Stimulated activated CD4-positive, alpha-beta T cell treated with anti-CD3 and anti-CD28 coated beads, Interleukin-1b, Interleukin-23, amount 100 ng/mL, for 24 hours (primary cell): ENCODE measurements at places on chromosomes 3 and 15.

DNA sequence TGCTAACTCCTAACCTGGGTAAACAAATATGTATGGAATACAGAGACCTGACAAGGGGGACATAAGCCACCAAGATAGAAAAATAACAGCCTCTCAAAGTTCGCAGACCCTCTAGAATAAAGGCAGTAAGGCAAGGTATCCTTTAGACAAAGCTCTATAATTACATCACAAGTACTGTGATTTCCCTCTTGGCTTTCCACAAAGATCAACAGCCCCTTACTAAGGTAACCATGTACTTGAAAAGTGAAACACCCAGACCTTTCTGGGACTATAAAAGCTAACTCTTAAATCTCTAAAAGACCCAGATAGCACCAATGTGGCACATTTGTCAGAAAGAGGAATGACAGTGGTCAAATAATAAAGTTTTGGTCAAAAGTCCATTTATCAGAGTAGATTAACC, 51.9 kb downstream of the TBL1XR1 start:
- no peak for DNase-seq

GRCh38 chr3:56593455-56594158, 36.6 kb downstream of the CCDC66 start:
- no peak for DNase-seq

DNA sequence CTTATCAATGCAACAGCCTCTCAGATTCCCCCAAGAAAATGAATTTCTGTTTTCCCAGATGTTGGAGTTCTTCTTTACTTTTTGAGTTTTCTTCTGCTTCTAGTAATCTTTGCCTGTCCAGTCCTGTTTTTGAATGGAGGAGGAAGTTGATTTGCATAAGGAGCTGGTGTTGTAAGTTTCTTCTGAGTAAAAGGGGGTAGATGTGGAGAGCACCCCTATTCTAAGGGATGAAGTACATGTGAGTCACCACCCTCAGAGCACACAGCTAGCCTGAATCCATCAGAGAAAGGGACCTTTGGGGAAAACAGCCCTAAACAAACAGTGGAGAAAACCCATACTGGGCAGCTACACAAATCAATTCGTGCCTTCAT, 34.5 kb downstream of the ACAA1 start:
- no peak for DNase-seq

DNA sequence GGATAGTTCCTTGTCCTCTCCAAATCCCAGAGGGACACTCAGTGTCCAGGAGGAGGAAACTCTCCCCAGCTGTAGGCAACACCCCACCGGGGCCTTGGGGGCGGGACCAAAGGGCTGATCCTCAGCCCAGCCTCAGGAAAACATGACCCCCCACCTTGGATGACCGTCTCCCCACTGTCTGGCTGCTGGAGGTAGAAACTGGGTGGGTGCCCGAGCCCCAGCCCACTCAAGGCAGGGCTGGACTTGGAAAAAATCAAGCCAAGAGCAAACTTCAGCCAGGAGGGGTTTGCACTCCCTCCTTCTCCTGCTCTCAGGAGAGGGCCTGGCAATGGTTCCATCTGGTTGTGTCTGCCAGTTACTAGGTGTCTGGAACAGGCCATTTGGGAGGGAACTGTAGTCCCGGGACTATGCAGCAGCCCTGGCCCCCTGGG, 3.6 kb upstream of the RASL12 start:
- no peak for DNase-seq

- DNase-seq = no peak
Measured at GRCh38 chr15:73414876-73415275, 28.1 kb upstream of the REC114 start.

- DNase-seq = peak; percentile 67
Measured at GRCh38 chr3:127574880-127575878, 15.4 kb downstream of the TPRA1 start.

DNA sequence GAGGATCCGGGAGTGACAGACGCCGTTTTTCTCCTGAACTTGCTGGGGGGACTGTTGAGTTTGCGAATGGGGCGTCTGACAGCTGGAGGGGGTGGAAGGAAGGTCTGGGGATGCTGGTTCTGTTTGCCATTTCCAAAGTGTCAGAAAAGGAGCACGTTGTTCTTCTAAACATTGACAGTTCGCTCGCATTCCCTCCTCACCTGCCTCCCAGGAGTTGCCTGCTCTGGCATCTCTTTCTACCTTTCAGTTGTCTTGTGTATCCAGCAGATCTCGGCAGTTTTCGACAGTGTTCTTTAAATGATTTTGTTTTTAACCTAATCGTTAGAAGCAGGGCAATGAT, 829 bp downstream of the SELENOT start:
- no peak for DNase-seq

DNA sequence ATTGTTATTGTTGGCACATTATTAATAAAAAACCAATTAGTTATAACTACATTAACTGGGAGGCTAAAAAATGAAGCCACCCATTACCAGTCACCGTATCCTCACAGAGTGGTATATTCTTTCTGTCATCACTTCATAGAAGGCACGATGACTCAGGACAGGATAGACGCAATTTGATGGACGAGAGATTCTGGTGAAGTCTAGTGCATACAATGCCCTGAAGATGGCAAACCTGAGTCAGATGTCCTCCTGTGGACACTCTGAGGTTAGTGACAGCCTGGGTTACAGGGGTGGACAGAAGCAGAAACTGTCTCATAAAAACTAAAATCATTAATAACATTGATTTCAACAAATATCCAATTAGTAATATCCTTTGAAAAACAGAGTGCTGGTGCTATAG, 150.3 kb downstream of the SLC9A9 start:
- DNase-seq = no peak

DNA sequence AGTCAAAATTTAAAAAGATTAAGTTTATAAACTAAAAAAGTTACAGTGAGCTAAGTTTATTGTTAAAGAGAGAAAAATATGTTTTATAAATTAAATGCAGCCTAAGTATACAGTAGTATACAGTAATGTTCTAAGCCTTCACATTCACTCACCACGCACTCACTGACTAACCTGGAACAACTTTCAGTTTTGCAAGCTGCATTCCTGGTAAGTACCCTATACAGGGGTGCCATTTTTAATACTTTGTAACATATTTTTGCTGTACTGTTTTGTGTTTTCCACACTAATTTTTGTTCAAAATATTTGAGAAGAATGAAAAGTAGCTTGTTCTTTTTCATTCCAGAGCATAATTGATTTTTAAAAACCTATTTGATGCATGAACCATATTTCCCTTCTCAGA, 524.9 kb downstream of the RBMS3 start:
- DNase-seq = no peak

DNA sequence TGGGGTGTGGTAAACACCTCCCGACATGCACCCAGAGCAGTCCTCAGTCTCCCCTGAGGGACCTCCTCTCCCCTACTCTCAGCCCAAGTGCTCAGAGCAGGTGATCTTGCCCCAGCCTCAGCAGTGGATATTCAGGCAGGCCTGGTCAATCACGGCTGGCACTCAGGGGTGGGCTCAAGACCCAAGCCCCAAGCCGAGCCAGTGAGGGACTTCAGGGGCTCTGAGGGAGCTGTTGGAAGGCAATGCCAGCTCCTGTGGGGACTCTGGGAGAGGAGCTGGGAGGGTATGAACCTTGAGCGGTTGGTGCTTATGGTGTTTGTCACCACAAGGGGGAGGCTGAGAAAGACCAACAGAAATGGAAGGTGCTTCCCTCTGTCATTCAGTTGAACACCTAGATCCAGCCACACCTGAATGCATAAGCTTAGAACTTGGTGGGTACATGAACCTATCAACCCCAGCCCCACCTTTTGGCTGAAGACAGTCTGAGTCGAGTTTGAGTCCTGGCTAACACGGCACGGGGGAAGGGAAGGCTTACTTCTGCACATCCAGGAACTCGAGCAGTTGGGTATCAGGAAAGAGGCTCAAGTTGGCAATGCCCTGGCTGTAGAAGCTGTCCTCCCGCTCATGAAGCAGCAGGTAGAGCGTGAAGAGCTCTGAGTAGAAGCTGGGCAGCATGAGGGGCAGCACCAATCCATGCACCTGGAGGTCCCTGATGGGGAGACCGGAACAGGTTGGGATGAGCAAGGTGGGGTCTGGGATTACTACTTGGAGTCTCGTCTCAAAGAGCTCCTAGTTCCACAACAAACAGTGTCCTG, 19.2 kb downstream of the ALS2CL start:
- no peak for DNase-seq
